ENCODE measurements at places on chromosomes 12 and 14.
A peak's percentile ranks its signal among the peaks of the same experiment; 100 is the strongest.

DNA sequence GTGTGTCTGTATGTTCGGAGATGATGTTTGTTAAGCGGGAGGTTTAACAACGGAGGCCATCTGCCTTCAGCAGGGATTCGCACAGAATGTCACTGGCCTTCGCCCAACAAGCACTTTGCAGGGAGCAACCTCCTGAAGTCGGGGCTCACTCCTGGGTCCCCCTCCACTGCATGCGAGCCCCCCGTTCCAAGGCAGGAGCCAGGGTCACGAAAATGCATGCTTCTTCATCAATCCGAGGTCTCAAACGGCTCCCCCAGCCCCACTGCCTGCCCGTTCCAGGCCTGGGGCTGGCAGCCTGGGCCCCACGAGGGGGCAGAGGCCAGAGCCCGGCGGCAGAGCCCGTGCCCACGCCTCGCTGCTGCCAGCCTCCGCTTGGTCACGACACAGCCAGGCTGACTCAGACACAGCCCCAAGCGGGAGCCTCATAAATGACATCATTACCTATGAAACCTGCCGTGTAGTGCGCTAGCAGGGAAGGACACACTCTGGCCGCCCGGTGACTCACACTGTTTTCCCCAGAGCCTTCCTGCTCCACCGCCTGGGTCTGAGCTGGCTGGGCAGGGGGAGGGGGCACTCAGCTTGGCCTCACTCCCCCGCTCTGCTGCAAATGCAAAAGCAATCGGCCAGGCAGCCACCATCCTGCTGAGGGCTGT, 169.5 kb upstream of the RTL1 start:
- peak; percentile 80 for DNase-seq

GRCh38 chr12:21118760-21119159, 12.2 kb upstream of the SLCO1B1 start:
- no peak for DNase-seq

GRCh38 chr12:119177724-119178380, 879 bp upstream of the HSPB8 start:
- no peak for DNase-seq

- DNase-seq, result no peak
Observed at GRCh38 chr12:3204730-3205531, 127.8 kb downstream of the TSPAN9 start.

DNA sequence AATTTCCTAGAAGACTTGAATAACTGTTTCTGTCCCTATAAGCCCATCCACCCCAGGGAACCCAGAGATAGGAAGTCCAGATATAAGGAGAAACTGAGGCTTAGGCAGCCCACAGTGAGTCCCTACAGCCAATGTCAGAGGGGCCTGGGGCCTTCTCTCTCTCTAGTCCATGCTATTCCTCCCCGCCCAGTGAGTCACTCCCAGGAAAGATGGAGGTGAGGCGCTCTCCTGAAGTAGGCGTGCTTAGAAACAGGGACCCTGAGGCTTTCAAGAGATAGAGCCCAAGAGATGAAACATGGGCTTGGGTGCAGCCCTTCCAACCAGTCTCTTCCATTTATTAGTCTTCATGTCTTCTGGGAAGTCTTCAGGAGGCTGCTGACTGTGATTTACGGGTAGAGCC, 2.3 kb upstream of the SMUG1 start:
- DNase-seq, result no peak

- DNase-seq, result peak; percentile 83
Observed at GRCh38 chr12:2794191-2794735, 507 bp upstream of the FKBP4 start.

DNA sequence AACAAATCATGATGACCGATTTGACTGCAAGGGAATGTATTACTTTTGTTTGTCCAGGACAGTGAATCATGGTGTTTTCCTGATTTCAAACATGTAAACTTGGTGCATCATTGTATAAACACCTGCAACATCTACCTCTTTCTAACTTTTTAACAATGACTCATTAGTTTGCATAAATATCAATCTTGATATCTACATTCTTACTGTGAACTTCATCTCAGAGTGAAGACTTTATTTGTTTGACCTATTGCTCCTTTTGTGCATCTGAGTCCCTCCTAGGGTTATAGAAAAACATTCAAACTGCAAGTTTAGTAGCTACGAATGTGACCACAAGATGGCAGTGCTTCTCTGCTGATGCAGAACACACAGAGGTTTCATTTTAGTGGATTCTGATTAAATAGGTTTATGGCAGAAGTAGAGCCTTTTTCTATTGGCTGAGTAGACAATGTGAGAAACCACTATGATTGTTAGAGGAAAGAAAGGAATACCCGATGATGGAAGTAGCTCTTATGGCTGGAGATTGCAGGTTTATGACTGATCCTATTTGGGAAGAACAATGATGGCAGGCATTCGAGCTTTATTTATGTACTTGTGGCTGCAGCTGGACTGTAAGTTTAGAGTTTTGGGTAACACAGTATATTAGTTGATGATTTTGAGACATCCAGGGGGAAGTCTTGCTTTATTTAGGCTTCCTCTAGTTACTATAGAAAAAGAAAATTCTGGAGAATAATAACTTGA, 244.2 kb upstream of the OR4E1 start:
- DNase-seq, result peak; percentile 56

Measured in mucosa of gallbladder (tissue), 1 donor.